ENCODE measurements at places on chromosomes 4 and X. TPM values are rescaled to one million over a fixed set of nuclear protein-coding genes. Genes with fewer than 3 reads are reported as not detected.

DNA sequence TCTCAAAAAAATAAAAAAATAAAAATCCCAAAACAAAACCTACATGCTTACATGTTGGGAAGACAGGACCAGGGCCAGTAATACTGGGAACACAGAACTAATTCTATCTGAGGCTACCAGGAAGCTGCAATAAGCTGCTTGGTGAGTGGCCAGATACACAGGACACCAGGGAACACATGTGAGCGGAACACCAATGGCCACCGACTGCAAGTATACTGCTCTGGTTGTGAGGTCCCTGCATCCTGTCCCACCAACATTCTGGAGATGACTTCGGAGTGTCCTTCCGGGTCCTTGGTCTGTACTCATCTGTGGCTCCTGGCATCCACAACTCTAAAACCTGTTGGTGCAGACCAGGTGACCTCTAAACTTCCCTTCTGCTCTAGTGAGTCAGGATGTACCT is 2.7 kb downstream of the TNIP2 start:
- no peak for DNase-seq

DNA sequence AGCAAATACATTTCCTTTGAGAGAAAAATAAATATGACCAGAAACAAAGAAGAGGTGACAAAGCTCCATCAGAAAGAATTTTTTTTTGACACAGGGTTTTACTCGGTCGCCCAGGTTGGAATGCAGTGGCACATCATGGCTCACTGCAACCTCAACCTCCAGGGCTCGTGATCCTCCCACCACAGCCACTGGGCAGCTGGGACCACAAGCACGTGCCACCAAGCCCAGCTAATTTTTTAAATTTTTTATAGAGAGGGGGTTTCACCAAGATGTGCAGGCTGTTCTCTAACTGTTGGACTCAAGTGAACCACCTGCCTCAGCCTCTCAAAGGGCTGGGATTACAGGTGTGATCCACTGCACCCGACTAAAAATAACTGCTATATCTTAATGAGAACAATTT is 10.3 kb downstream of the ADH5 start:
- no peak for DNase-seq

The TAF7L gene
- total RNA-seq = 1.5 TPM

DNA sequence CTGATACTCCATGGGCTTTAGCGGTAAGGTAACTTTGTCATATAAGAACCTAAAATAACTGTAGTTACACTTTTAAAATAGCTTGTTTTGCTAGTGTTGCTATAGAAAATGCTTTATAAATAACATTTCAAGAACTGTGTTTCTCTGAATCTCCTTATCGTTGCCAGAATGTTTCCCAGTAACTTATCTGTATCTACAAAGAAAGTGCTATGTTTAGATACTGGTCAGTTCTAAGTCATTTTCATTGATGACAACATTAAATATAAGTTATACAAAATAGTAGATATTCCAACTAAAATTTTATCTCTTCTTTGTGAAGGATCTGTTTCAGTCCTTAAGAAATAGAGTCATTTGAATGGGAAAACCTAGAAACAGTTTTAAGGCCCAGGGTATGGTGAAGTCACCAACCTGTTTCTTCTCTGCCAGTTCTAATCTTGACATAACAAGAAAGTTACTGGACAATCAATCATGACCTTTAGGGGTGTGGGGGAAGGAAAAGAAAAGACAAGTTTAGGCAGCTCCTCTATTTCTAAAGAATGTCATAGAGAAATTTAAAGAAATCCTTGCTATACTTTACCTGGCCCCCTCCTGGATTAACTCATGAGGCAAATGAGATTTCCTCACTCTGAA is 425.9 kb downstream of the RPA4 start:
- no peak for DNase-seq

The HPGDS gene
- 0.86 TPM for total RNA-seq

GRCh38 chr4:73914071-73914470 is 44.9 kb downstream of the CXCL1 start:
- no peak for DNase-seq

DNA sequence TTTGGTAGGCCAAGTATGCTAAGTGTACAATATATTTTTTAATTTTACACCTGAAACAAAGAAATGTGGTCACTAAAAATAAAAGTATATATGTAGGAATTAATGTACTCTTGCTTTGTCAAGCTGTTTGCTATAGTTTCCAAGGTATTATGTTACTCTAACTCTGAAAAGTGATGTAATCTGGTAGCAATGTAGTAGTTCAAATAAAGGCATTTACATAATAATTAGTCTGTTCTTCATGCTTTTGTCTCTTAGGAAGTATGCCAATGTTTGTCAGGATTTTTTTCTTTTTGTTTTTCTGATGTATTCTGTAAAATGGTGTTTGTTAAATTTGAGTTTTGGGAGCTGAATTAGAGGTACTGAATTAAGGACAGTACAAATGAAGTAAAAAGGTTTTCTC is 89.5 kb downstream of the PLS3 start:
- DNase-seq = no peak

Data from lower leg skin (tissue), 4 donors.